ENCODE measurements at places on chromosomes 6 and 20.
A peak's percentile ranks its signal among the peaks of the same experiment; 100 is the strongest.

GRCh38 chr6:124928851-124929250 lies 33.4 kb upstream of the RNF217 start:
- DNase-seq, result no peak

DNA sequence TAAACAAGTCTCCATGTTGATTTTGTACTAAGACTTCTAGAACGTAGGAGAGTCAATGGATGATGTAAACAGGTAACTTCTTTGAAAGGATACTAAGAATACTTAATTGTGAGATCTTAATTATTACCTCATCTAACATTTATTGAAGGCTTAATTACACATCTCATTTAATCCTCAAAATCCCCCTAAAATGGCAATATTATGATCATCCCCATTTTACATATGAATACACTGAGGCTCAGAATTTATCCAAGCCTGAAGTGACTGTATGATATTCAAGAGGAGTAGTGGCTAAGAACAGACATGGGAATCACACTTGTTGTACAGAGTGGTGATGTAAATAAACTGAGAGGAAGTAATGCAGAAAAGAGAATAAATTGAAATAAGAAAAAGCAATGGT lies 22.9 kb downstream of the NOL7 start:
- DNase-seq, result no peak

- peak; percentile 81 for DNase-seq
These were observed 159.9 kb downstream of the OR2B2 start for GRCh38 chr6:27752038-27752885.

GRCh38 chr6:53240761-53241160 lies 92.1 kb upstream of the GCM1 start:
- no peak for DNase-seq

Measured in fibroblast of skin of right biceps (primary cell).